ENCODE measurements at places on chromosomes 2 and 18.

- no peak for DNase-seq
Observed at GRCh38 chr2:61443342-61444041, 27.4 kb downstream of the USP34 start.

GRCh38 chr2:16613539-16614011 is 52.1 kb downstream of the CYRIA start:
- no peak for DNase-seq

DNA sequence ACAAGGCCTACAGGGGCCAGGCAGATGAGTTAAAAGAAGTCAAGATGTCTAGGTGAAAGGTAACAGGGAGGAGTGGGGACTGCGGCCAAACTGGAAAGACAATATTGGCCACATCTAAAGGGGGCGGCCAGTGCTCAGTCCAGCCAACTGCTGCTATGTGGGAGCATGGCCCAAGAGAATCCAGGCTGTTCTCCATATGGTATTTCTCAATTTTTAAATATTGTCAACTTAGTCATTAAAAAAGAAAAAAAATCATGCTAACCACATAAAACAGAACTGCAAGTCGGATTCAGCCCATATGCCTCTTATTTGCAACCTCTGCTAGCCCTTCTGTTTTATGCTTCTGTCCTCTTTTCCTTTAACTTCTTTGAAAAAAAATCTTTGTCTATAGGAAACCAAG is 14.8 kb downstream of the TRABD2A start:
- DNase-seq, result no peak

DNA sequence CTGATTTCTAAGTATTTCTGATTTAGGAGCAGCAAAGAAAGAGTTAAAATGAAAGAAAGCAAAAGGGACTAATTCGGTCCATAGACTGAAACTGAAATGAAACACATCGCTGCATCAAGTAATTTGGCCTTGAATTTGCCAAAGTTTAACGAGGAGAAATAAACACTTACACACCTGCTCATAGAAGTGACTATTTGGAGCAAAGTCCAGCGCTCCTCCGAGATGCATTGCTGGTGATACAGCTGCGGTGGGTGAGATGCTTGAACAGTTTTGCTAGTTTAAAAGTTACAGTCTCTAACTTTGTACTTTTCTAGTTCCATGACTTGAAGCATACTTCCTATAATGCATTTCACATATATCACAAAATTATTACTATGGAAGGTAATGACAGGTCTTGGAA is 18.3 kb downstream of the GALR1 start:
- no peak for DNase-seq

DNA sequence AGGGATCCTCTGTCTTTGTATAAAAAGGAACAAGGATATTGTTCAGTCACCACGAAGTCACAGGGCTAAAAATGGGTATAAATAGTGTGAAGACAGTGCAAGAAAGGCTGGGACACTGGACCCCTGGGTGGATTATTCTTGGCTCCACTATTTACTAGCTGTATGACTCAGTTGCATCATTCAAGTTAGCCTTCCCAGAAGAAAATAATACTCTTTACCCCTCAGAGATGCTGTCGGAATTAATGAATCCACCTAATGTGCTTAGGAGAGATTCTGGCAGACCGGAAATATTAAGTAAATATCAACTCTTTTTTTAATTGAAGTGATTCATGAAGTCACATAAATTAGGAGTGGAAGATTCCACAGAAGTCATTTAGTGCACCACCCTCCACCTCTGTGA is 98.9 kb downstream of the SPHKAP start:
- no peak for DNase-seq

DNA sequence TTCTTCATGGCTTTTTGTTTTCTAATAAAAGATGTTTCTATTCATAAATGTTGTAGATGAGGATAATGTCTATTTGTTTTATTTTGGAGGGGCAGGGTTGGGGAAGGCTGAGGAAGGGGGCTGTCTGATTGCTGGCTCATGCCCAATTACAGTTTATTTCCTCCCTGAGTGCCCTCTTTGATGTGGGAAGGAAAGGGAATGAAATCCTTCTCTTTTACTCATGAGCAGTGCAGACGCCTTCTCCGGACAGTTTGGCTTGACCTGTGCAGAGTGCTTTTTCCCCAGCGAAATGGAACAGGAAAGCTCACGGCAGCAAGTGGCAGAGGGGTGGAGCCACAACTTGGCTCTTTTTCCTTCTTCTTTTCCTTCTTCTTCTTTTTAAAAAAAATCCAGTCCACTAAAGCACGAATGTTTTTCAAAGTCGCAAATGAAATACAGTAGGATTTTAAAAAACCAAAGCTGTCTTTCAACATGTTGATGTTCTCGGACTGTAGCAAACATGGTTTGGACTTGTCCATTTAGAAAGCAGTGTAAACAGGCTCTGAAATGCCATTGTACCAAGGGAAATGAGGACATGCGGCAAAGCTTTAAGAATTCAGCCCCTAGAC is 34.5 kb downstream of the RAB31 start:
- DNase-seq, result no peak

- peak; percentile 0 for DNase-seq
Observed at GRCh38 chr2:240500561-240501423, 57.0 kb downstream of the ANKMY1 start.

GRCh38 chr2:27306573-27307286 is 1.5 kb downstream of the UCN start:
- DNase-seq, result peak; percentile 36

DNA sequence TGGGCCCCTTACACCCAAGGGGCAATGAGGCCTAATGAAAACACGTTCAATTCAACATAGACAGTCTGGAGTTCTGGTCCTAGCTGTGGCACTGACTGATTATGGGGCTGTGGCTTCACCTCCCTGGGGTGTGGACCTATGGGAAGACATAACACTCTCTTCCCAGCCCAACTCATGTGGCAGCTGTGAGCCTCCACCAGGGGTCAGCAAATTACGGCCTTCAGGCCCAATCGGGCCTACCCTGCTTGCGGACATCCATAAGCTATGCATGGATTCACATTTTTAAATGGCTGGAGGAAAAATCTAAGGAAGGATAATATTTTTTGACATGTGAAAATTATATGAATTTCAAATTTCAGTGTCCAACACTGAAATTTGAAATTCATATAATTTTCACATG is 101.3 kb downstream of the LOXHD1 start:
- DNase-seq, result no peak

Data from stimulated activated CD4-positive, alpha-beta T cell treated with anti-CD3 and anti-CD28 coated beads, Interleukin-1b, Interleukin-23, amount 100 ng/mL, for 48 hours (primary cell).